ENCODE measurements at places on chromosomes 12 and 14. TPM values are rescaled to one million over a fixed set of nuclear protein-coding genes. Genes with fewer than 3 reads are reported as not detected.

Gene RASSF9
- 14.3 TPM for total RNA-seq

Gene CABP1
- 0.63 TPM for total RNA-seq

Gene PAH
- 0.57 TPM for total RNA-seq

Gene CLEC1B
- total RNA-seq, result not detected

Gene COPS7A
- 74.7 TPM for total RNA-seq

Gene SLC17A8
- total RNA-seq, result 14.8 TPM

DNA sequence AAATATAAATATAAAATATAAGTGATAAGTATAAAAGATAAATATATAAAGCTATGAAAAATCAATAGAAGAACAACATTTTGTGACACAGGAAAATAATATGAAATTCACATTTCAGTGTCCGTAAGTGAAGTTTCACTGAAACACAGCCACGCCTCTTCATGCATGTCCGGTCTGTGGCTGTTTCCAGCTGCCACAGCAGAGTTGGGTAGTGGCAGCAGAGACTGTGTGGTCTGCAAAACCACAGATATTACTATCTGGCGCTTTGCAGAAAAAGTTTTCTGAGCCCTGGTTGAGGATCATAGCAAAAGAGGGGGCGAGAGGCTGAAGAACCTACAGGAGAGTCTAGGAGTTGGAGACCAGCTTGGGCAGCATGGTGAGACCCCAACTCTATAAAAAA is 780 bp downstream of the SERPINA4 start:
- DNase-seq, result no peak

DNA sequence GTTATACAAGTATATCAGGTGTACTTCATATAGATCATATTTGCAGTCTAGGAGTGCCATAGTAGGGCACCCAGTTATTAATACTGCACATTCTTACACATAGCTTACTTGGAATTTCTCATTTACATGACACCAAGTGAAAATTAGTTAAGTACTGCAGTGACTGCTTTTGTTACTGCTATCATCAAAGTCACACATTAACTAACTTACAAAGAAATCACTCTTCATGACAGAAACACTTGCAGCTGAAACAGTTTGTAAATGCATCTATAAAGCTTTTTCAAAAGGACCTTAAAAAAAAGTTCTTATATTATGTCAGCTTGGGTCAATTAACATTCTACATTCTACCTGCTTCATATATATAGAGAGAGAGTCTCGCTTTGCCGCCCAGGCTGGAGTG is 17.8 kb upstream of the RFC5 start:
- no peak for DNase-seq

DNA sequence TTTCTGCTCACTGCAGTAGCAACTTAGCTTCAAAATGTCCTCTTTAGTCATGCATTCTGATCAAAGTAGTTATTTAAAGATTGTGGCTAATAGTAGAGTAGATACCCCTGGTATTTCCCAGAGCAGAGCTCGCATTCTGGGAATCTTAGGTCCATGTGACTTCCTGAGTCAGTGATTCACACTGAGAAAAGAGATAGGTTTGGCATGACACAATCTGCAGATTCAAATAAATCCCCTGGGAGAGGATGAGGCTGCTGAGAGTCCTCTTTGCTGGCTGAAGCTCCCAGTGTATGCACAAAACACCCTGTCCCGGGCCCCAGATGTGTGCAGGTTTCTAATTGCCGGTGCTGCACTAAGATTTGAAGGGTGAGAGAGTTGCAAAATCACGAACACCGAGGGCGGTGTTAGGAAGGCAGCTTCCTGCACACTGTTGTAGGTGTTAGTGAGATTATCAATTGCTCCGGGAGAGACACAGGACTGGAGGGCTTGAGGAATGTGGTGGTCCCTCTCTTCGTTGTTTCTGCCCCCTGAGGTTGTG is 233.2 kb downstream of the NRXN3 start:
- DNase-seq, result no peak

DNA sequence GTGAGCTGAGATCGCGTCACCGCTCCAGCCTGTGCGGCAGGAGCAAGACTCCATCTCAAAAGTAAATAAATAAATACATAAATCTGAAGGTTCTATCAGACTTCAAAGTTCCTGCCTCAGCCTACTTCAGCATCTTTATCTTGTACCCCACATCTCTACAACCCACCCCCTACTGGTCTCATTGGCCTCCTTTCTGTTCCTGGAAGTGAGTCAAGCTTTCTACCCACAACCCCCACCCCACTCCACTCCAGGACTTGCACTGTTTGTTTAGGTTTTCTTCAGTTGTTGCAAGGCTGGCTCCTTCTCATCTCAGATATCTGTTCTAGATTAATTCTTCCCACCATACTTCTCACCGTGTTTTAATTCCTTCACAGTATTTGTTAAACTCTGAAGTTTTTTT is 714 bp upstream of the PSMC6 start:
- DNase-seq, result no peak

DNA sequence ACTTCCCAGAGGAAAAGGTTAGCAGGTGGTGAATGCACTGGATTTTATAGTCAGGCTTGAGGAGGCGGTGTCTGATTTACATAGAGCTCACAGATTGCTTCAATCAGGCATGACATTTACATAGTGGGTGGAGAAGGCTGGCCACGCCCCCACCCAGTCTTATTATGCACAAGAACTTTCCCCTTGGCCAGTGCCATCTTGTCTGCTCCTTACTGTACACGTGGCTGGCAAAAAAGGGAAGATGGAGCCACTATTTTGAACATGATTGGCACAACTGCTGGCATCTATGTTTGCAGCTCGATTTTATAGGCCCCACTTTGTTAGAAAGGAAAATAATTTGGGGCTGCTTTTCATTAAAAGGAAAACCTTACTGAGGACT is 10.9 kb upstream of the LGMN start:
- no peak for DNase-seq

DNA sequence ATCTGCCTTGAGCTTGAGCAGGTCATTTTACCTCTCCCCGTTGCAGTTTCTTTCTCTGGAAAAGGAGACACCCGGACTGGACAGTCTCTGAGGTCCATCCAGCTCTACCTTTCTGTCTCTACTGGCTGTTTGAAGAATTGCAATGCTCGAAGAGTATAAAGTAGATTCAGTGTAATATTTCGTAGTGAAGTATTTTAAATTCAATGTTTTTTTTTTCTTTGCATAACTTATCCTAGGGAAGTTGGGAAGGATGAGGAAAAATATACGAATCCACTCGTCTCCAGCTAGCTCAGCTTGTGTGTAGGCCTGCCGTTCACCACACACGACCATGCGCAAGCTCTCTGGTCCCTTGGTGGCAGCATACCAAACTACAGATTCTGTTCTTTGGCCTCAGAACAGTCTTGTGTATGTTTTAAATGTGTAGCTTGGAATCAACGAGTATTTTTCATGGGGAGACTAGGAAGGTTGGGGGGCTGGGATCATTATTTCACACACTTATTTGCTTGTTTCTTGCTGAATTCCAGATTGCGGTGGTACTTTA is 307.9 kb downstream of the CACNA1C start:
- no peak for DNase-seq

DNA sequence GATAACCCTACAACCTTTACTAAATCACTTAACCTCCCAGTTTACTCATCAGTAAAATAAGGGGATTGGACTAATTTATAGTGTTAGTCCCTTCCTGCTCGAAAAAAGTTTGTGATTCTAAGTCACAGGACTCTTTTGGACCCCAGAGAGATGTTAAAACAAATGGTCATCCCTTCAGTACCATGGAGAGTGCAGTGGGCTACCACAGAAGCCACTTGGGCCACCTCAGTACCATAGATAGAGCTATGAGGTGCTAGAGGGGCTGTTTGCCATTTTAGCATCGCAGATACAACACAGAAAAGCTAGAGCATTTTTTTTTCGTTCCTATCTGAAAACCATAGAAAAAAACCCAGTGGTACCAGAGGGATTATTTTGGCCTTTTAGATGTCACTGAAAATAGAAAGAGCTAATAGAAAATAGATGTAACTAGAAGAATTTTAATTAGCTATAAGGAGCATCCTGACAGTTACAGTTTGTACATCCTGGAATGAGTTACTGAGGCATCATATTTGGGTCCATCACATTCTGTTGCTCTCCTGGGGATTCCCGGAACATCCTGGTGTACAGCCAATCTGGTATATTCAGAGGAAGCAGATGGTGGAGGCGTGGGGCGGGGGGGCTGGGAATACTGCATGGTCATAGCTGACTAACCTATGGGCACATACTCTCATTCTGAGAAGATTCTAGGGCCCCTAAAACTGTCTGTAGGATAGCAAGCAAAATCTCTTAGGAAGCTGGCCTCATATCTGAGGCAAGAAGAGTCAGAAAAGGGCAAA is 2.8 kb downstream of the ZNF219 start:
- DNase-seq, result no peak

DNA sequence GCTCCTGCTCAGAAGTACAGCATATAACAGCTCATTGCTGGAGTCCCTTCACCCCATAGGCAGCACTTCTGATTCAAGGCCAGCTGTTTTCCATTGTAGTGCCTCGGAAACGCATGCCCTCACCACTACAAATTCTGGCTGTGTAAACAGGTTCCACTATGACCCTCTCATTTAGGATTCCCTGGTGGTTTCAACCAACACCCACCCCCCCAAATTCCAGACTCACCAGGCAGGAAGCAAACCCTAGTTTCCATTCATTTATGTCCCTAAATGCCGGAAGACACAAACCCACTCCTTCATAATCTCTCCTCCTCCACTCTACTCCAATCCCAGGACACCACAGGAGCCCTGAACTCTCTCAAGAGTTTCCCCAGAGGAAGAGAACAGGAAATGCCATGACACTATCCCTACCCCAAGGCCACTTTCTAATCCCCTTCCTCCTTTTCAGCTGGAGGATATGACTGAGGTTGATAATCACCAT is 75.9 kb upstream of the TMPO start:
- DNase-seq, result peak; percentile 83

DNA sequence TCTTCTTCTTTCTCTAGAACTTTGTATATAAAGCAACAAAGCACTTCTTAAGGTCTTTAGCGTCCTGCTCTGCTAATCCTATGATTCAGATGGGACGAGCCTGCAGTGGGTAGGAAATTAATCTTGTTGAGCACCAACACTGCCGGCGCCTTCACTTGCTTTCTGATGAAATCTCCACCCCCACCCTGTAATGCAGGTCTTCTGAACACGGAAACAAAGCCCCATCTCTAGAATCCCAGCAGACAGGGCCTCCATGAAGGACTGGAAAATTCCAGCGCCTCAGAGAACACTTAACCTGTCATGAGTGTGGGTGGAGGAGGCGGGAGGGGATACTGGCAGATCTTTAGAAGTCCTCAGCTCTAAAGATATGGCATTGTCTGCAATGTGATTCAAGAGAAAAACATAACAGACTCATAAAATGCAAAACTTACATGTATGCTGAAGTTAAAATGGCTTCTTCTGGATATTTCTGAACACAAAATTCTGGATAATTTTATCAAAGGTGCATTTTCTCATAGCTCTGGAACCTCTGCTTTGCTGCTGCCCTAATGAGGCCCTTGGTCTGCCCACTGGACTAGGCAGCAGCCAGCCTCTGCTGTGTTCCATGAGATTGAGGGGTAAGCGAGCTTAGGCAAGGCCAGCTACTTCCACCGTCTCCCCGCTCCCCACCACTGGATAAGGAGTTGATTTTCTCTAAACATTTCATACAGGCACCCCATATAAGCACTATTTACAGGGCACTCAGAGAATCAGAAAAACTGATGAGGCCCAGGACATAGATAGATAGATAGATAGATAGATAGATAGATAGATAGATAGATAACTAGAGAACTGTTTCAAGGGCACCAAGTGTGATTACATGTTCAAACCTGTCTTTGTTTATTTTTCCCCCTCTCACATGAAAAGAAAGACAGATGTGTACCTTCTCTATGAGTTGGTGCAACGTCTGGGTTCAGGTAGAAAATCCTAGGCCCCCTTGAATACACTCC is 43.1 kb downstream of the ZFP36L1 start:
- no peak for DNase-seq

- peak; percentile 92 for DNase-seq
These were observed 67.1 kb downstream of the NUAK1 start for GRCh38 chr12:106071686-106072085.

Measured in lung (tissue), 17 donors.